ENCODE measurements at places on chromosomes 3 and 15. TPM values are rescaled to one million over a fixed set of nuclear protein-coding genes. Genes with fewer than 3 reads are reported as not detected.

Gene FEZF2
- total RNA-seq = not detected

Gene SLC35A5
- total RNA-seq = 37.8 TPM

Gene ELL3
- total RNA-seq = 6.8 TPM

Gene THPO
- total RNA-seq = not detected

Gene PPARG
- 88.1 TPM for total RNA-seq

Gene WDR82
- total RNA-seq = 57.9 TPM

Gene LRRC2
- not detected for total RNA-seq

Gene NR2E3
- total RNA-seq = 0.98 TPM

Gene ZNF774
- 5.2 TPM for total RNA-seq

Gene HACL1
- total RNA-seq = 26.8 TPM

Gene CFAP100
- not detected for total RNA-seq

Gene COL6A5
- not detected for total RNA-seq

Gene ZBTB47
- total RNA-seq = 3.6 TPM

Gene ATP13A4
- total RNA-seq = not detected

Gene QARS1
- 186 TPM for total RNA-seq

Gene RETNLB
- total RNA-seq = not detected

Gene GHSR
- not detected for total RNA-seq

Gene PARP15
- 0.21 TPM for total RNA-seq

Gene GPR149
- total RNA-seq = not detected

Gene ARMC8
- 56.0 TPM for total RNA-seq

Gene NR1I2
- total RNA-seq = not detected

Gene DPPA4
- 0.26 TPM for total RNA-seq

Gene CLCN2
- total RNA-seq = 22.5 TPM

Gene QRICH1
- total RNA-seq = 79.9 TPM

Gene VPS8
- 72.3 TPM for total RNA-seq

Gene CFAP20DC
- 4.0 TPM for total RNA-seq

Gene PYGO1
- 2.4 TPM for total RNA-seq

Gene FAM3D
- not detected for total RNA-seq

Gene TP63
- total RNA-seq = 0.51 TPM

Gene SCAMP5
- total RNA-seq = 11.2 TPM

Gene NPRL2
- total RNA-seq = 14.6 TPM

Gene PCOLCE2
- total RNA-seq = 14.6 TPM

Gene HTR3E
- total RNA-seq = not detected

Gene FBXL2
- 12.3 TPM for total RNA-seq

Gene DUOXA2
- not detected for total RNA-seq

Gene ACAP2
- total RNA-seq = 57.9 TPM

Gene HEG1
- 141 TPM for total RNA-seq

Gene DUOX1
- 0.31 TPM for total RNA-seq

Gene UNC13C
- not detected for total RNA-seq

Gene FBN1
- 0.46 TPM for total RNA-seq

Gene IL20RB
- total RNA-seq = 1.7 TPM

Measured in Panc1 (cell line).